ENCODE measurements at places on chromosomes 1 and 21. TPM values are rescaled to one million over a fixed set of nuclear protein-coding genes. Genes with fewer than 3 reads are reported as not detected.

- DNase-seq = no peak
Observed at GRCh38 chr1:69982992-69983391, 222.4 kb downstream of the LRRC40 start.

DNA sequence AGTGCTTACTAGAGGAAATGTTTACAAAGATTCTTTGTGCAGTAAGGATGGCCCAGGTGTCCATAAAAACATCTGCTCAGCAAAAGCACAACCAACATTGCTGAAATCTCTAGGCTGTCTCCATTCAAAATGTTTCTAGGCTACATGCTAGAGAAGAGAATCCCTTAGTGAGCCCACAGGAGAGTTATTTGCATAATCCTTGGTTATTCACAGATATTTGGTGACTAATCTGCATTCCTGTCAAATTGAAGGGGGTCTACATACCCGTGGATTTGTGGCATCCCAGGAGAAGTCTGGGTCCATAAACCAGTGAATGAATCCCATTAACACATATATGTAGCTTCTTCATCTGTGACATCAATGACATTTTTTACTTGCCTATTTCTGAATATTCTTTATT lies 261.3 kb upstream of the ESRRG start:
- no peak for DNase-seq

DNA sequence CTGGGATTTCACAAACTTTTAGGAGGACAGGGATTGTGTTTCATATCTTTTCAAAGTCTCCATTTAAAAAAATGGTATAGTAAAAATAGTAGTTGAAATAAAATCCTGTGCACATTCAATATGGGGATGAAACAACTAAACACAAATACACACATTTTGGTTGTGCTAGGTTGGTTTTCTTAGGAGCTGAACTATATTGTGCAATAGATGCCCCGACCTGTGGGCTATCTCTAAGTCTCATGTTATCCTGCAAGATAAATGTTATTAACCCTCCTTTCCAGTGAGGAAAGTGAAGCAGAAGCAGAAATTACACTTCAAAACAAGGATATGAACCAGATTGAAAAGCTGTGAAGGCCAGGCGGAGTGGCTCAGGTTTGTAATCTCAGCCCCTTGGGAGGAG lies 1.3 kb upstream of the PLD5 start:
- no peak for DNase-seq

DNA sequence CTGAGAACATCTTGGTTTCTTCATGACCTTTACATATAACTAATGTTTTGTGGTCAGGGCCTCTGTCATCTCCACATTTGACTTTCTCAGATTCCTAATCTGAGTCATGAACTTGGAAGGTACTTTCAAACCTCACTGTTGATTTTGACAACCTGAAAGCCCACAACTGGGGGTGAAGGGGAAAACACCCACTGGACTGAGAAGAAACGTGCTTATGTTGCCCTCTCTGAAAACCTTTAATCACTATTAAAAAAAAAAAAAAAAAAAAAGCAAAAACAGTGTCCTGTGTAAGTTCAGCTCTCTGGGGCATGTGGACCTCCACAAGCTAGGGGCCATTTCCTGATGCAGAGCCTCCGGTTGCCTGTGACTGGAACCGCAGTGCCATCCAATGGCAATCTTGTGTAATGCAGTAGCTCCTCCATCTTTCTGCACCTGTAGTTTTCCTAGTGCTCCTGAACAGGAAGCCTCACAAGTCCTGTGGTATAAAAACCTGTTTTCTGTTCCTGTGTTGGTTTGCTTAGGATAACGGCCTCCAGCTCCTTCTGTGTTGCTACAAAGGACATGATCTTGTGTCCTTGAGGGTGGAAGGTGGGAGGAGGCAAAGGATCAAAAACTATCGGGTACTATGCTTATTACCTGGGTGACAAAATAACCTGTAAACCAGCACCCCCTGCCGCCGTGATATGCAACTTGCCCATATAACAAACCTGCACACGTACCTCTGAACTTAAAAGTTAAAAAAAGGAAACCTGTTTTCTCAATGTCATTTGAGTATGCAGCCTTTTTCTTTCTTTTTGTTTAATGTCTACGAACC lies 124.5 kb downstream of the ZNF648 start:
- peak; percentile 78 for DNase-seq

NPL gene
- 4.8 TPM for total RNA-seq

- DNase-seq = peak; percentile 62
Observed at GRCh38 chr1:207084701-207085180, 3.9 kb upstream of the C4BPB start.

DNA sequence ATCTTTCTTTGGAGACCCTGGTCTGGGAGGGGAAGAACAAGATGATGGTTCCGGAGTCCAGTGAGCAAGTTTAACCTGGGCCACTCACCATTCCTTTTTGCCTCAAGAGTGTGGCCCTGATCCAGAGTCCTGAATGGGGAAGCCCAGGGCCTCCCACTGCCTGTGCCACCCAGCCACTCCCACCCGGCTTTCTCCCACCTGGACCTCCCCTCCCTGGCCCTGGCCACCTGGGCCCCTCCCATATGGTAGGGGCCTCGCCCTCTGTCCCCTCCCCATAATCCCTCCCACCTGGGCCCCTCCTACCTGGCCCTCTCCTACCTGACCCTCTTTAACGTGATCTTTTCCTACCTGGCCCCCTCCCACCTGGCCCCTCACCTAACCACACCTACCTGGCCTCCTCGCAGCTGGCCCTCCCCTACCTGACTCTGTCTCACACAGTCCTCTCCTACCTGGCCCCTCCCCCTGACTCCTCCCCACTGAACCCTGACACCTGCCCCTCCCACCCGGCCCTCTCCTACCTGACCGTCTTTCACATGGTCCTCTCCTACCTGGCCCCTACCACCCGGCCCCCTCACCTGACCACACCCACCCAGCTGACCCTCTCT lies 220.7 kb upstream of the VAMP3 start:
- DNase-seq = no peak

GRCh38 chr1:184300446-184300845 lies 86.4 kb upstream of the C1orf21 start:
- no peak for DNase-seq

- DNase-seq = no peak
Observed at GRCh38 chr1:9019896-9020295, 6.3 kb downstream of the SLC2A7 start.

HES2 gene
- 0.10 TPM for total RNA-seq

KIF26B gene
- total RNA-seq = 3.4 TPM

ANKRD34A gene
- 0.56 TPM for total RNA-seq

GRCh38 chr1:216433175-216433574 lies 9.9 kb upstream of the USH2A start:
- no peak for DNase-seq

- DNase-seq = no peak
Observed at GRCh38 chr21:42154237-42155044, 64.5 kb upstream of the ABCG1 start.

GUCA2A gene
- total RNA-seq = not detected

All from endothelial cell (in vitro differentiated cells).